ENCODE measurements at places on chromosomes 2 and 18.

DNA sequence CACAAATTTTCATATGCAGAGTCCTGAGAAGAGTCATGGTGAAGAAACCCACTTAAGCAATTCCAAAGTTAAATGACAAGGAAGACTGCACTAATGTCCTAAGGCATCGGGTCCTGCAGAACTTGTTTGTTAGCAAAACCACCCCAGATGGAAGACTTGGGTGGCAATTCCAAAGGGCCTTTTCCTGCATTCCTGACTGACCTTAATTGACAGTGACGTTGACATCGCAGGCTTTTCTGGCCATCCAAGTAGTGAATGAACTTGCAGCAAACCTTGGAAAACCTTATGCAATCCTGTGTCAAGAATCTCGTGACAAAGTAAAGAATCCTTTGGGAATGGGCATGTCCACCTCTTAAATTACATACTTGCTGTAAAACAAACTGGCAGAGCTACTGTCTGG lies 112.5 kb upstream of the SH3BP4 start:
- DNase-seq, result no peak

DNA sequence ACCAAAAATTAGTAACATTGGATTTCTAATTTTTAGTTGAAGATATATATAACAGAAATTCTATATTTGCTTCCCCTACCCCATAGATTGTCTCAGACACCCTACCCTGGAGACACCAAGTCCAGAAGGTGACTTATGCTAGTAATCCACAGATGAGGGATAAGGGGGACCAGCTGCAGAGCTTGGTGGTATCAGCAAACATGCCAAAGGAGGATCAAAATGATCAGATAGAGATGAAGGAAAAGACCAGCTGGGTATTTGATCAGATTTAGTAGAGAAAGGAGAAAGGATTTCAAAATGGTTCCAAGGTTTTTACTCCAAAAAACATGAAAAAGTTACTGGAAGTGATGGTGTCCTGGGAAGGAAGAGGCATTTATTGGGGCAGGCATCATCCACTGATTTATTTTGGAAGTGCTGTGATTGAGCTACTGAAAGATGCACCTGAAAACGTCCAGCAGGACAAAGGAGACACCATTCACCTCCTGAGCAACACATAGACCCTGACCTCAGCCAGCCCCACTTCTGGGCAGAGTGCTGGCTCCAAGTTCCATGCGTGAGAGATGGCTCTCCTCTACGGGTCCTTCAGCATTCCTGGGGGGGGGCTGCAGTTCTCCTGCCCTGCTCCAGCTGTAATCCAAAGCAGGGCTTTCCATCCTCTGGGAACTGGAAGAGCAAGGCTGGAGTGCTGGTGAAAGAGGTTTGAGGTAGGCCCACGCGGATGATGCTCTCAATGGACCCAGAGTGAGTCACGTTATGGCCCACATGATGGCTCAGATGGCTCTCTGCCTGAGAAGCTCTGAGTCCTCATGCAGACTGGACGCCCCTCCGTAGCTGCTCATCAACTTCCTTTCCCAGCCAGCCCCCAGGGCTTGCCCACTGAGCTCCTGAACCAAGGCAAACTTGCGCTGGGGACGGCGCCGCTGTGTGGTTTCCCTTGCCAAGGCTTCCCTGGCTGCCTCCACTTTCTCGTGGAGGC lies 3.7 kb upstream of the LRRFIP1 start:
- no peak for DNase-seq

GRCh38 chr18:22168360-22168921 lies 948 bp upstream of the GATA6 start:
- no peak for DNase-seq

DNA sequence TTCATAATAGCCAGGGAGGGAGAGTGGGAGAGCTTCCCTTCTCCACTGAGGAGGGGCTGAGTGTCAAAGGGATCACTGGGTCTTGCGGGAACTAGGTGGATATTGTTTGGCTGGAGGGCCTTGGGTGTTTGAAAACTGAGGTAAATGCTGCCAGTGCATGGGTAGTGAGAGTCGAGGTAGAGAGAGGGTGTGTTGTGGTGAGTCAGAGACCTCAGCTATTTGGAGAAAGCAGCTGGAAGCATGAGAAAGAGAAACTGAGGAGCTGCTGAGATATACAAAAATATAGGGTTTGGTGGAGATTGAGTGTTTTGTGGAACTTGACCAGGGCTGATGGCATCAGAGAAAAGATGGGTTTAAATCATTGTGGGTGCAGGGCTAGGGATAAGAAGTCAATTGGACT lies 127.0 kb upstream of the CCDC195 start:
- no peak for DNase-seq

DNA sequence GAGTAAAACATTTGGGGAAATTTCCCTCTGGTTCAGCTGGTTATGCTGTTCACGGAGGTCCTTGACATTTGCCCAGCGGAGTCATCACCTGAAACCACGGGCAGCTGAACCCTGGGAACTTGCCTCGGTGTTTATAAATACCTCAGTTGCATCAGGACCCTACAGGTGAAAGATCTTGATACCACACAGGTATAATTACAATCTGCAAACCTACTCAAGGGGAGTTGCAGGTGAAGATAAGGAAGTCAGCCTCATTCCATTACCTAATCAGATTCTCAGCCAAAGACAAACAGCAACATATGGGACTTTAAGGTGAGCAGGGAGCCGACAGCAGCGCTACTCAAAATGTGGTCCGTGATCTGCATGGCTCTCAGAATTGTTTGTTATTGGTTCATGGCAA lies 37.0 kb upstream of the ATIC start:
- no peak for DNase-seq

GRCh38 chr18:60693426-60693825 lies 320.9 kb upstream of the MC4R start:
- DNase-seq, result no peak

GRCh38 chr2:65431421-65432226 lies 775 bp downstream of the SPRED2 start:
- DNase-seq, result peak; percentile 65

GRCh38 chr2:152577579-152577978 lies 139.7 kb downstream of the PRPF40A start:
- DNase-seq, result no peak

GRCh38 chr2:43030551-43031307 lies 195.7 kb downstream of the ZFP36L2 start:
- no peak for DNase-seq

DNA sequence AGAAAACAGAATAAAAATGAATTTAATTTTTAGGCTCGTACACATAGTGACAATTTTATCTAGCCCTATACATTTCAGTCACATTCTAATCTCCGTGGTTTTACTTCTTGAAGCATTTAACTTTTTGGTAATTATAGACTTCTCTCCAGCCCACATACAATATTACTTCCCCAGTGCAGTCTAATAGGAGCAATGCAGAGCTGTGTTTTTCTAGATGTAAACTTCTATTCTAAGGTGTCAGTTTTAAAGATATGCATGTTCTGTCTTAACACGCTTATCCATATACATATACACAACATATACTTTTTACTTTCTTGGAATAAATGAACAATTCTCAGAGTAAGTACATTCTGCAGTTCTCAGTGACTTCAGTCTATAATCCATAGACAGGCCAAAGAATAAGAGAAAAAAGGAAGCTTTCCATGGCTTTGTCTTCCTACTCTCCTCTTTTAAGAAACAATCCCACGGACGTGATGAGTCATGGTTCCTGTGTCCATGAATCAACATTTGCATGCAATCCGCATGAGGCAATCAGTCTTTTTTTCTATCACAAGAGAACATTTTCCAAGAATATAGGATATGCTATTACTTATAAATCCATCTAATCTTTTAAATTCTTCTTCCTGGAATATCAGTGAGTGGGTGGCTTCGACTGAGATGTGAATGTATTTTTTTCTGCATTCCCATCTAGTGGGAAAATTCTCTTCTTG lies 42.8 kb downstream of the CCDC102B start:
- no peak for DNase-seq

GRCh38 chr2:78992451-78992806 lies 33.1 kb upstream of the REG3G start:
- DNase-seq, result no peak

DNA sequence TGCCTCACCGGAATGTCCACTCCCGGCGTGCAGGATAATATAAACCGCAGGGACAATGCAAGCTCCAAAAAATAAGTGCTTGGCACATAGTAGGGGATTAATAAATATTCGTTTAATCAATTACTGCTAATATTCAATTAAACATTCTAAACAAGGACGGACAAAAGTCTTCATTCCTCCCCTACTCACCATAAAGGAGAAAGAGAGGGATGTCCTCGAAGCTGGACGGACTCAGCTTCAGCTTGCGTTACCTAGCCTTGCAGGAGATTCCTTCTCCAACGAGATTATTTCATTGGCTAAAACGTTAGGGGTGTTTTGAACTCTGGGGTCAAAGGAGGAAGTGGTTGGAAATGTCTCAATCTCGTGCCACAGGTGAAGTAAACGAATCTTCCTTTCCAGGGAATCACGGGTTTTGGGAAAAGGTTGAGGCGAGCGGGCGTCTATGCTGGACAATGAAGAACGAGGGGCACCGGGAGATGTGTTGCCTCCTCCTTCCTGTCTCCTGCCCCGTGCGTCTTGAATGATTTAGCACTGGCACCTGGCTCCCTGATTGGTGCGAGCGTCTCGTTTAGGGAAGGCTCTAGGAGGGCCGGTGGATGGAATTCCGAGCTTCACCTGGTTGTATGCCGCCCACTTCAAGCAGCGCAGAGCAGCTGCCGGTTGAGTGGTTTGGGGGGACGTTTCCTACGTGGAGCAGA lies 2.0 kb upstream of the GAD1 start:
- no peak for DNase-seq

GRCh38 chr2:10536569-10537133 lies 88.5 kb upstream of the ODC1 start:
- no peak for DNase-seq

DNA sequence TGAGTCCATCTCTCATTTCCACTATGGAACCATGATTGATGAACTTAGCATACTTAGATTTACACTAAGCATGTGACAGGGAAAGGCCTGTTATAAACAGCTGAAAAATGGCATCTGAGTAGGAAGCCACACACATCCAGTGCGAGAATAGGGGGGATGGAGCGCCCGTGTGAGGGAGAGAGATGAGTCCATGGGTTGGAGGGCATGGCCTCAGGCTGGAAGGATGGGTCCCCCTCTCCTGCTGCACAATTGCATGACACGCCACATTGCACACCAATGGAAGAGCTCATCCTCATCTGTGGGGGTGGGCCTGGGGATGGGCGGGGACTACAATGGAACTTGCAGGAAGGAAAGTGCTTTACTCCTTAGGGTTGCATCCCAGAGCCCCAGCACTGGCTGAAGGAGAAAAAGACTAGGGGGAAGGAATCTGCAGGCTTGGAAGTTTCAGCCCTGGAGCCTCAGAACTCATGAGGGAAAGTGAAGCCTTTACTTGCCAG lies 46.4 kb upstream of the CXCR4 start:
- no peak for DNase-seq

- no peak for DNase-seq
These were observed 416.4 kb upstream of the HNMT start for GRCh38 chr2:137547842-137548241.

- DNase-seq, result no peak
These were observed 995 bp upstream of the RTN4 start for GRCh38 chr2:55051026-55051866.

- DNase-seq, result no peak
These were observed 162.3 kb downstream of the PHLPP1 start for GRCh38 chr18:62877411-62878221.

DNA sequence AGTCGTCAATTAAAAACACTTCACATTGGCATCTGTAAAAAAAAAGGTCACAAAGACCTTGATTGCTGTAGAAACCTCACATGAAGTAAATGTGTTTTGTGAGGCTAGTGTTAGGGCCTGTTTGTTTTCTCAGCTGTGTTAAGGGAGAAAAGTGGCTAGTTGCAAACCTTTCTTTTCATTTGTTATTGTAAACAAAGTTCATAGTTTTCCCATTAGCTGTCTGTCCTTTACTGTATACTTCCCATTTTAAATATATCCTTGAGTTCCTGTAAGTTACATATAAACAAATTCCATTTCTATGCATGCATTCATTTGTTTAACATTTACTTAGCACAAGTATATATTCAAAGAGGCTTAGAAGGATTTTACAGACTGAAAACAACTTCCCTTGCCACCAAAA lies 1250.2 kb downstream of the LRP1B start:
- no peak for DNase-seq

Data from germinal center (tissue), 1 donor.